Right ventricle myocardium superior (tissue), 1 donor: ENCODE measurements at places on chromosomes 1 and 21. TPM values are rescaled to one million over a fixed set of nuclear protein-coding genes. Genes with fewer than 3 reads are reported as not detected.

ZNF687 gene
- 12.4 TPM for total RNA-seq

ST6GALNAC3 gene
- 4.5 TPM for total RNA-seq

PROK1 gene
- not detected for total RNA-seq

RHD gene
- not detected for total RNA-seq

LRRC71 gene
- not detected for total RNA-seq

TDRD5 gene
- not detected for total RNA-seq

GRCh38 chr21:17616831-17617230 is 4.1 kb upstream of the BTG3 start:
- no peak for DNase-seq

DNA sequence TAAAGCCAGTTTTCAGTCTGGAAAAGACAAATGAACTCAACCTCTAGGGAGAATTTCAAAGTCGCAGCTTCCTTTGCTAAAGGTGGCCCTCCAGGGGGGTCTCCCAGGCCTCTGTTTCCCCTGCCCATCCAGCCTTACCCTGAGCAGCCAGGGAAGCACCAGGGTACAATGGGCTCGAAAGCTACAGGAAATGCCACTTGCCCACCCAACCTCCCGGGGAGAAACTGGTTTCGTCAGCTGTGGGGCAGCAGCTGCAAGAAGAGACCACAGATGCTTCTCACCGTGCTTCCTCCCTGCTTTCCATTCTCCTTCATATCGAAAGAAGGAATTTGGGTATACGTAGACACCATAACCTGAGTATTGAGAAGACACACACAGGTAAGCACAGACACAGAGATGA is 1.7 kb downstream of the MORN1 start:
- no peak for DNase-seq

DNA sequence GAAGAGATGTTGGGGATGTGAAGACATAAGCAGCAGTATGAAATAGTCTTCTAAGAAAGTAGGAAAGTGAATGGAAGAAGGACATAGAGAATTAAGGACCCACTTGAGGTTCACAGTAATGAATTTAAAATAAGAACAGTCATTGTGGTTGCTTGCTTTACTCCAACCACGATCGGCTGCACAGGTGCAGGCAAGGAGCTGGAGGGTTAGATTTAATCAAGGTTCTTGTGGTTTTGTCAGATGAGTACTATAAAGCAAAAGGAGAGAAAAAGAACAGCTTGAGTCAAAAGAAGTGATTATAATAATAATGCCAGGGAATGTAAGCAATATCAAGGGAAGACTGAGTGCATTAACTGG is 46.1 kb upstream of the RBM34 start:
- DNase-seq, result no peak

- no peak for DNase-seq
Measured at GRCh38 chr1:160400646-160401486, 502 bp downstream of the VANGL2 start.

DNA sequence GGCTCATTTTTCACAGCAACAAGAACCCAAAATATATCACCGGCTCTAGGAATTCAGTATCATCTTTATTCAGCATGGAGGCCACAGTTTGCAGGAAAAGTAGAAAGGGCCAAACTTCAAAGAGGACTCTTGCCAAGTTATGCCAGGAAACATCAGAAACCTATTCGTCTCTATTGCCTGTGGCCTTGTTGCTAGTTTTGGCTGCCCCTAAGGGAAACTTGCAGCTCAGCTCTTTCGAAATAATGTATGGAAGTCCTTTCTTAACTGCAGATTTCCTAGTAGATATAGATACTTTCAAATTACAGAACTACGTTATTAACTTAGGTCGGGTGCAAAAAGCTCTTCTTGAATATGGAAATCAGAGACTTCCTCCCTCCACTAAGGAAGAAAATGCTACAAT is 4.2 kb upstream of the NENF start:
- DNase-seq, result no peak

- DNase-seq, result no peak
Measured at GRCh38 chr1:245046769-245047168, 108.0 kb upstream of the KIF26B start.

DNA sequence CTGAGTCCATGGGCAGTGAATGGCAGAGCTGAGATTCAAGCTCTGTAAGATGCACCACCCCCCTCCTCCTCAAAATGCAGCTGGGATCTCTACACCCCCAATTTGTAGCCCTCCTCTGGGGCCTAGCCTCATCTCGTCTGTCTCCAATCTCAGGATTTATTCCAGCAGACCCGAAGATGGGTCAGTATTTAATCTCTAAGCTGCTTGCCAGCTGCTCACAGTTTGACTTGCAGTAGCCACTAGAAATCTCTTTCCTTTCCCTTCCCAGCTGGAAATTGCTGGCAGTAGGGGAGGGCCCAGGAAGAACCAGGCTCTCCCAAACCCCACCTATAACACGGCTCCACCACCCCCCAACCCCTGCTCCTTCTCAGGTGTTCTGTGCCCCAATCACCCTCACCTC is 1.5 kb downstream of the LACTBL1 start:
- no peak for DNase-seq

DNA sequence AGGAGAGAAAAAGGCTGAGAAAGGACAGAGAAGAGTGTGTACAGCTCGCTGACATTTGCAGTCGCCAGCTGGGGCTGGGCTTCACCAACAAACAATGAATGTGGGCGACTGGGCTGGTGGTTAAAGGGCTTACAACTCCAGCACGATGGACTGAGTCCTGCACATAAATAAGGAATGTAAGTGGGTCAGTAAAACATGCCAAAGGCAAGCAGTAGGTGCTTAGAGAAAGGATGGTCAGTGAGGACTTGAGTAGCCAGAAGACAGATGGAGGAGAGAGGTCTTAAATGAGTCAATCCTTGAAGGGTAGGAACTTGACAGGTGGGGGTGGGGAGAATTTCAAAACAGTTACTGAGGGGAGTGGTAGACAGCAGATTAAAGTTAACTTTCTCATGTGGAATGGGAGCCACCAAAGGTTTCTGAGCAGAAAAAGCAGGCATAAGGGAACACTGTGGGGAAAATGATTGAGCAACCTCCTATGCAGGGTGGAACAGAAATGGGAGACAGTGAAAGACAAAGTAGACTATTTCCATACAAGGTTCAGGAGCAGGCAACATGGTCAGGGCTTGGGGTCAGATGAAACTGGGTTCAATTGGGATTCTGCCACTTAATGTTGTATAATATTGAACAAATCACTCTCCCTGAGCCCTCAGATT is 37.4 kb downstream of the GADD45A start:
- DNase-seq, result no peak

- DNase-seq, result no peak
Measured at GRCh38 chr1:19640363-19641316, 3.5 kb upstream of the NBL1 start.

GRCh38 chr1:212401042-212401441 is 13.6 kb downstream of the PACC1 start:
- no peak for DNase-seq

DNA sequence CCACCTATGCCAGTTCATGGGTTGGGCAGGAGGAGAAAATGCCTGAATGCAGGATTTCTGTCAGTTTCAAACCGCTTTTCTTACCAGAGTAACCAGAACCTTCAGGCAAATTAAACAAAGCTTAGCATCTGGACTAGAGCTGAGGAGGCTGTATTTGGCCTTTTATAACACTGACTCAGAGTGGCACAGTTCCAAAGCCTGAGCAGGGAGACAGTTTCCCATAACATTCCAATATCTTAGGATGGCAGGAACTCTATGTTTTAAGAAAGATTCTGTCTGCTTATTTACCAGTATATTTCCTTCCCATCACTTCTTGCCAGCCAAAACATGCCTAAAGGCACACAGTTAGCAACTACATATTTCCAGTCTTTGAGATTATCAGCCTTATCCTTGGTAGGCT is 46.8 kb downstream of the UBR4 start:
- DNase-seq, result no peak

GRCh38 chr1:4150262-4150661 is 250.2 kb upstream of the C1orf174 start:
- DNase-seq, result no peak

GRCh38 chr1:202958544-202959275 is 598 bp upstream of the ADIPOR1 start:
- DNase-seq, result no peak

DNA sequence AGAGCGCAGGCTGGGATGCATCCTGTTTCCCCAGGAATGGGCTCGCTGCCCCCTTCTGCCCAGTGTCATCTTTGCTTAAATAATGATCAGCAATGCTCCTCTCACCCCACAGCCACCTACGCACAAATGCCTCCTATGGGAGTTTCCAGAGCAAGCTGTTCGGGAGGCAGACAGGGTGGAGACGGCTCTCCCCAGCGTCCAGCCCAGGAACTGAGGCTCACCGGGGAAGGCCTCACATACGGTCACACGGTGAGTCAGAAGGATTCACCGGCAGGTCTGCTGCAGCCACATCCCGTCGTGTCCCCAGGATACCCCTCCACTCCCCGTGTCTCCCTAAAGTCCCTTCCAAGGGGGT is 40.3 kb upstream of the RUNX3 start:
- no peak for DNase-seq

DNA sequence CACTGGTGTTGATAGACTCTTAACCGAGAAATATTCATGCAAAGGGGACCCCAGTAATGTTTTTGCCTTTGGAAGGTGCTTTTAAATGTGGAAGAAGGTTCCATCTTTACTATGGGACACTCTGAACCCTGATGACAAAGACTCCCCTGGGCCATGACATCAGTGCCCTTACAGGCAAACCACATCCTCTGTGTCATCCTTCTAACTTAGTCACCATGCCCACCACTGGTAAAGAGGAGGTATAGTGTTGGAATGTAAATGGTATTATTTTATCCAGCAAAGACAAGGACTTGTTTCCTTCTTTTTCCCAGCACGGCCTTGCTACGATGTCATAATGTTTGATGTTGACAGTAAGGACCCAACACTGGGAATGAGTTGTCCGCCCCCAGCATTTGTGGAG is 12.6 kb downstream of the METTL13 start:
- DNase-seq, result no peak
